ENCODE measurements at places on chromosomes 11 and 22.

GRCh38 chr11:114725623-114726022, 47.3 kb downstream of the NXPE2 start:
- no peak for DNase-seq

GRCh38 chr11:12762696-12763324, 88.6 kb downstream of the TEAD1 start:
- no peak for DNase-seq

- DNase-seq = no peak
These were observed 22.7 kb upstream of the TMPRSS5 start for GRCh38 chr11:113728814-113729213.

DNA sequence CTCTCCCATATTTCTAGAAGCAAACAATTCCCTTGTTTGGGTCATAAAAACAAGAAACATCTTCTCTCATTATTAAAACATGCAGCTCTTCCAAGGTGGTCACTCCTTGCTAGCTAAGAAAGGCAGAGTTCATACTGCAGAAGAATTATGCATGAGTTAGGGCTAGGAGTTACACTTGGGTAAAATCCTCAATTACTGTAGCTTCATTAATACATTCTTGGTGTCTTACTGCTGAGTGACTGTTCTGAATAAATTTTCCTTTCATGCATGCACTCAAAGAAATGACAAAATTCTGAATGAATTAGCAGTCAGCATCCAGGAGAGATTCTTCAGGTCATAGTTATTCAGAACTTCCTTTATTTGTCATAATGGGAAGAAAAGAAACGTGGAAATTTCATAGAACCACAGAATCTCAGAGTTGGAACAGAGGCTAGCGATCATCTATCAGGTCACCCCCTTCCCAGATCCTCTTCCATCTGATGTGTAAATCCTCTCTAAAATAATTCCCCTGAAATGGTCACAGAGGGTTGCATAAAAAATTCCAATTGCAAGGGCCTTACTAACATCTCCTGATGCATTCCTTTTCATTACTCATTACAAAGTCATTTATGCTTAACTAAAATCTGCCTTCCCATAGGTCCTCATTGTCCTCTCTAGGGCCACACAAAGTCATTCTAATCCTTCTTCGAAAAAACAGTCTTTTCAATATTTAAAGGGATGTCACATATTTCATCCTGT, 771.5 kb downstream of the DLG2 start:
- DNase-seq = no peak

- no peak for DNase-seq
These were observed 242.2 kb upstream of the DDI1 start for GRCh38 chr11:103794262-103794661.

- no peak for DNase-seq
These were observed 11.3 kb upstream of the MS4A7 start for GRCh38 chr11:60367009-60367408.

DNA sequence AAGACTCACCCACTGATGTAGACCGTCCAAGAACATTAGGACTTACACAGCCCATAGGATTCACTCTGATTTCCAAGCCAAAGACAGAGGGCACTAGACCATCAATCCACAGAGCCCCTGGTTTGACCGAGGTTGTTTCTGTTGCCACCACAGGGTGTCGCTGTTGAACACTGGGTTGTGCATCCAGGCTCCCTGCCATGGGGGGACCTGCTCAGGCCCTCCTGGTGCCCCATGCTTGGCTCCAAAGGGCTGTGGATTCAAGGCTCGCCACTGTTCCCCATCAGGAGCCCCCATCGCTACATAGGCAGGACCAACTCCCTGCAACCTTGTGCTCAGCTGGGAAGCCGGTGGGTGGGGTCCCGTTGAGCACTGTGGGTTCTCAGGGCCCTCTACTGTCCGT, 128.0 kb upstream of the ANO1 start:
- no peak for DNase-seq

GRCh38 chr11:64321533-64321932, 3.6 kb downstream of the PRDX5 start:
- no peak for DNase-seq

DNA sequence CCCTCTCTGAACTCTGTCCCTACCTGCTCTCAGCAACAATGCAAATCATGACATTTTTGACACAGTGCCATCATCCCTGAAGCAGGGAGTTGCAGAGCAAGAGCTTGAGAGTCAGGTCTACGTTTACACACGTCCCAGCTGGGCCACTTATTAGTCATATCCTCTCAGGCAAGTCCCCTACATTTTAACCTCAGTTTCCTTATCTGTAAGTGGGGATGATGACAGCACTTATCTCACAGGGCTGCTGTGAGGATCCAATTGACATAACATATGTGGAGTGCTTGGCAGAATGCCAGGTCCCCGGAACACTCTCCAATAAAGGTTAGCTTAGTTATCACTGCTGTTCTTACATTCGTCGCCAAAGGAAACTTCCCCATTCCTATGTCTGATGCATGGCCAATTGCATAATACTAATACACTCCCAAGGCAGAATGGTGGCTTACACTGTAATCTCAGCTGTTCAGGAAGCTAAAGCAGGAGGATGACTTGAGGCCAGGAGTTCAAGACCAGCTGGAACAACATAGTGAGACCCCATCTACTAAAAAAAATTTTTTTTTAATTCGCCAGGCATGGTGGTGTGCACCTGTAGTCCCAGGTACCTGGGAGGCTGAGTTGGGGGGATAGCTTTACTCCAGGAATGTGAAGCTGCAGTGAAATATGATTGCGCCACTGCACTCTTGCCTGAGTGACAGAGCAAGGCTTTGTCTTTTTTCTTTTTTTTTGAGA, 16.6 kb downstream of the ASCC2 start:
- no peak for DNase-seq

DNA sequence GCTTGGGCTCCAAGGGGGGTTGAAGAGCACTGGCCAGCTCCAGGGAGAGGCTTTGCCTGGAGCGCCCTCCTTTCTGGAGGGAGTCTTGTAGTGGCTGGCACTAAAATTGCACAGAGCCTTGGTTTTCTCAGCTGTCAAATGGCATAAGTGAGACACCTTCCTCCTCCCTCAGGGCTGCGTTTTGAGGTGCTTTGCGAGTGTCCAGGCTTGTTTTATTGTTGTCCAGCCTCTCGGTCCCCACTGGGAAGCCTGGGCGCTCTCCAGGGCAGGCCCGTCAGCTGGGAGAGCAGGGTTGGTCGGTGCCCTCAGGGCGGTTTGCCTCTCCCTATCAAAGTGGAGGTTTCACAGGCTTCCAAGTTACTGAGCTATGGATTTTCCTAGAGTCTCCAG, 149.3 kb upstream of the B3GAT1 start:
- no peak for DNase-seq

DNA sequence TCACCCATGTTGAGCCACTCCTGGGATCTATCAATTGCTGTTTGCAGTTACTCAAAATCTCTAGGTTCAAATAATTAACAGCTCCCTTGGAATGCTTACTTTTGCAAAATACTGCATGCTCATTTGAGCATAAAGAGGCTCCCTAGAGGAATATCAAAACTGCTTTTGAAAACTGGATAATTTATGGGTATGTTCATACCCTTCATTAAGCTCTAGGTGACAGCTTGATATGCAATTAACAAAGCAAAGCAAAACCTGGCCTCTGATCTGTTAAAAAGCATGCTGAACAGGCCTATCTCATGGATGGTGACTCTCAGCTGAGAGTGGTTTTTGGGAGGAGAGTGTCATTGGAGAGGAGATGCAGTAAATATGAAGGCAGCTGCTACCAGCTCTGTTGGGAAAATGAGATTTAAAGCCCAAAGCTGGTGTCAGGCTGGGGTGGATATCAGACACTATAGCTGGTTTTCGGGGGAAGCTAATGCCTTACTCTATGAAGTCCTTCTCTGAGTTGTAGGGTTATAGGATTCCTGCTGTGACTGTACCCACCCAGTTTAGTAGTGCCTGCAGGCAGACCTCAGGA, 110.9 kb downstream of the RASSF10 start:
- DNase-seq = no peak

DNA sequence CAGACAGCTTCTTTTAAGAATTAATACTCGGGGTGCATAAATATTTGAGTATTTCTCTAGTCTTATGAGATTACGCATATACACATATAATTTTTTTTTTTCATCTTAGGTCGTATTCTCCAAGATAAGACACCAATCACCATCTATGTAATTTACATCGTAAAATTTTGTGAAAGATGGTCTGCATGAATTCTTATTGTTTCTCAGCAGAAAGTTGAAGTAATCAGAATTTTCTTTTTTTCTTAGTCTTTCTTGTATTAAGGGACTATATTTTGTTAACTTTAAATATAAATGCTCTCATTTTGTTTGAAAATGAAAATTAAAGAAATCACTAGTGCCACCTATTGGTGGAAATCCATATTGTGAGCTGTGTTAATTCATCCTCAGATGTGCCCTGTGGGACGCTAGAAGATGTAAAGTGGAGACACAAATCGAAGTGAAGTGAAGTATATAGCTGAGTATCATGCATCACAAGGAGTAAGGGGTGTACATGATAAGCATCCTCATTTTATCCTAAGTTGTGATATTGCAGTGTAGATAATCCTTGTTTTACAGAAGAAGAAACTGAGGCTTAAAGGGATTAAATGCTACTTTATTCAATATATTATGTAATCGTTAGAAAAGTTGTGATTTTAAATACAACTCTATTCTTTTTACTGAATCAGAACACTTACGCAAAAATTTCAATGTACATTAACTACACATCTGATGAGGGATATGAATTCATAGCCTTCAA, 2084.3 kb downstream of the LRRC4C start:
- no peak for DNase-seq

DNA sequence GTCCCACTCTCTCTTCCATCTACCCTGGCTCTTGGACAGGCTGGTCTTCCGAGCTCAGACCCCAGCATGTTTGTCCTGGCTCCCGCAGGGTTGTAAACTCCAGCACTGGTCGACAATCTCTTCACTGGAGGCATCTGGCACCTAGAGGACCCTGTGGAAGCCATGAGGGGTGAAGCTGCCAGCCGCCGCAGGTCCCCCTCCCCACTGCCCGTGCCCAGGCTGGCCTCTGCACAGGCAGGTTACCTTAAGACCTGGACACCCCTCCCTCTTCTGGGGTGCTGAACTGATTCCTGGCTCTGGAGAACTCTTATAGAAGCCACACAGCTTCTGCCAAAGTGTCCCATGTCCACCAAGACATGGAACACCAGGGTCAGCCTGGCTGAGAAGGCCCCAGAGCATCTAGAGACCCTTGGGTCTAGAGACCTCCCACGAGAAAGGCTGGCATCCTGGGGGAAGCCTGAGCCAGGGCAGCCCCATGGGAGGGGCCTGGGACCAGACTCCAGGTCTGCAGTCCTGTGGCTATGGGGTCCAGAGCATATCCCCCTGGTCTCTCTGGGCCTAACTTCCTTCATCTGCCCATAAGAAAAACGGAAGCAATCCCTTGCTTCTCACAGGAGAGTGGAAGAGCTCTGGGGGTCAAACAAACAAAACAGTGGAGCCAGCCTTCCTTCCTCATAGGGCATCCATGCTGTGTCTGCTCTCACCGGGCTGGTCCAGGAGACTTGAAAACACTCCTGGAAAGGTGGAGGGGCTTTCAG, 30.6 kb downstream of the LMO1 start:
- DNase-seq = no peak

DNA sequence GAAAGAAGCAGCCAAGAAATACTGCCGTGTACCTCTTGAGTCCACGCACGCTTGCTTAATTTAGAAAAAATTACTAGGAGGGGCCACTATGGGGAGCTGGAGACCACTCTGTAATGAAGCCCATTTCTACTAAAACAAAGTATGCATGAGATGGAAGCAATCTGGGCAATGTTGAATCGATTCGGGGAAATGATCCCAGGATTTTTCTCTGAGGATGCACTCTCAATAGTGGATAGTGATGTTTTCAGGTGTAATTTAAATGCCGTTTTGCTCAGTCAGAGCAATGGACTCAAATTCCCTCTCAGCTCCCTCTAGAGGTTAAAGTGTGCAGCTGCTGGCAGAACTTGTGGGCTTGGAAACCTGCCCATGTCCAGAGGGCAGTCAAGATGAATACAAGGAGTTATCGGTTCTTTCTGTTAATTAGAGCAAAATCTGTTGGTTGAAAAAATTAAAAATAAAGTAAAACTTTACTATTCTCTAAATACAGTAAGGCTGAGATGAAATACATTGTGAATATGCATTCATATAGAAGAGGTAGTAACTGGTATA, 64.1 kb downstream of the ME3 start:
- DNase-seq = no peak

- DNase-seq = no peak
These were observed 21.0 kb downstream of the ZNRF3 start for GRCh38 chr22:28904211-28904896.

DNA sequence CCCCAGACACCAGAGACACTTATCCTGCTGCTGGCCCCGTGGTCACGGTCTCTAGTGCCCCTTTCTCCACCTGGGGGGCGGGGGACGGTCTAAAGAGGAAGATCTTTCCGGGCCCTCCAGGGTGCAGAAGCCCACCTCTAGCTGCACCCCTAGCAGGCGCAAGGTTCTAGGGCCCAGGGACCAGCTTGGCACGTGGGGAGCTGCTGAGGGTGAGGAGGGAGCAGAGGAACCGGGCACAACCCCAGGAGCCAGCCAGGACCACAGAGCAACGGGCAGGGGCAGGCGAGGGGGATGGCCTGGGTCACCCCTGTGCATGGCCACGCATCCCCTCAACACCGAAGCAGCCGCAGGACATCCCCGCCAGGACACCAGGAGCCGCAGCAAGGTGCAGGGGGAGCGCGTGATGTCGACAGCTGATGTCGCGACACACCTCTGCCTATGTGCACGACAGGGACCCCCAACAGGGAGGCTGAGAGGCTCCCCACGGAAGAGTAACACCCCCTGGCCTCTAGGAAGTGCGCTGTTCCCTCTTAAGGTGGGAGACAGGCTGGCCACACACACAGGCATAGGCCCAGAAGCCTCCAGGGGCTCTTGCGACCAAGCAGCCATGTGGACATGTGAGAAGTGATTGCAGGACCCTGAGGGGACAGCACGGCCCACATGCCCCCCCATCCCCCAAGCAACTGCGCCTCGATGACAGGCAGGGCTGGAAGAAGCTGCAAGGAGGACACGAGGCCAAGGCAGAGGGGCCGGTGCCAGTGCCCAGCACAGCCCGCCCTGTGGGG, 5.1 kb downstream of the LRFN4 start:
- no peak for DNase-seq

DNA sequence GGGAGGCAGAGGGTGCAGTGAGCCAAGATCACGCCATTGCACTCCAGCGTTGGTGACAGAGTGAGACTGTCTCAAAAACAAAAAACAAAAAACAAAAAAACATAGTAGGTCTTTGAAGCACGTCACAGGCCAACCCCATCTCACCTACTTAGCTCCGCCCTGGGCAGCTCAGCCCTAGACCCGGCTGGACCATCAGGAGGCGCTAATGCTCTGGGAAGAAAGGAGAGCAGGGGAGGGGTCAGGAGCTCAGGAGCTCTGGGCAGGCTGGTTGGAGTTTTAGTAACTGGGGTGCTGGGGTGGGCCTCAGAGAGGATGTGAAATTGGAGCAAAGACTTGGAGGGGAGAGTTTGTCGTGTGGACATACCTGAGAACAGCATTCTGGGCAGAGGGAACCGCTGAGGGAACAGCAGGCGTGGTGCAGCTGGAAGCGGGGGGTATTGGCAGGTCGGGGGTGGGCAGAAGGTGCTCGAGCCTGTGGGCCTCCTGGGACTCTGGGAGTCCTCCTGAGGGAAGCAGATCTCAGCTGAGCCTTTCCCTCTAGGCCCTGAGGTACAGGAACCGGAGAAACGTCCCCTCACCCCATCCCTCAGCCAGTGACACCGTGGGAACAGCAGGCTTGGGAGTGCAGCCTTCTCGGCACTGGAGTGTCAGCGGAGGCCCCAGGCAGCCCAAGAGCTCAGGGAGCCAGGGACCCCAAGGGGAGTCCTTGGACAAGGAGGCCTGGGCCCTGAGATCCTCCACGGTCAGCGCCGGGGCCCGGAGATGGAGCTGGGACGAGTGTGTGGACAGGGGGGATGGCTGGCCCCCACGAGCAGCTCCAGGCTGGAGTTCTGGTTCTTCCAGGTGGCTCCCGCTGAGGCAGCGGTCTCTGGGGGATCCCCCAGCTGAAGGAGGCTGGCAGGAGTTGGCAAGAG, 2.2 kb upstream of the RPS6KA4 start:
- no peak for DNase-seq

All from activated CD8-positive, alpha-beta memory T cell treated with anti-CD3 and anti-CD28 coated beads for 1 hour (primary cell).